ENCODE measurements at places on chromosomes 2 and 18. TPM values are rescaled to one million over a fixed set of nuclear protein-coding genes. Genes with fewer than 3 reads are reported as not detected.

- H3K27me3 ChIP-seq, result peaks cover 41% of the 10 kb centered on the region
- DNase-seq, result no peak
- H3K36me3 ChIP-seq, result no peaks in the 10 kb centered on the region
- H3K27ac ChIP-seq, result no peak overlapping the region
These were observed 23.5 kb upstream of the BIN1 start for GRCh38 chr2:127130421-127130820.

DNA sequence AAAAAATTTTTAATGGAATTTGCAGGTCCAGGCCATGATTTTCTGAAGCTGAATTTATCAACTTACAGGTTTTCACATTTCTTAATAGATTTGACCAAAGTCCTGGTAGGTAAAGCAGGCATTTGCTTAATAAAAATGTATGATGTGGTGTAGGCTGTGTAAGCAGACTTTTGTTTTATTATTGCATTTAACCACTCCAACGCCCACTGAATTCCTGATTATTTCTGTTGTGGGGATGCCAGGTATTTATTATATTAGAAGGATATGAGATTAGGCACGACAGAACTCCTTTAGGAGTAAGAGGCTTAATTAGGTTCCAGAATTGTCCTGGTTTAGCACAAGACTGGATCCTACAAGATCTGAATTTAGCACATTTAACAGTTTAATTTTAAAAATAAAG is 111.1 kb downstream of the ADCYAP1 start:
- no peaks in the 10 kb centered on the region for H3K36me3 ChIP-seq
- no peaks in the 10 kb centered on the region for H3K27me3 ChIP-seq
- H3K4me1 ChIP-seq, result peaks cover 24% of the 10 kb centered on the region
- no peak for DNase-seq

- no peaks in the 10 kb centered on the region for H3K4me1 ChIP-seq
- no peak overlapping the region for H3K27ac ChIP-seq
- no peaks in the 10 kb centered on the region for H3K27me3 ChIP-seq
These were observed 462.6 kb downstream of the PTPRM start for GRCh38 chr18:8029731-8030130.

CMPK2 gene
- total RNA-seq, result 2.4 TPM

TRIB2 gene
- 30.9 TPM for total RNA-seq

FAM237A gene
- not detected for total RNA-seq

DPP4 gene
- 0.46 TPM for total RNA-seq

INHA gene
- total RNA-seq, result 0.95 TPM

TEKT4 gene
- not detected for total RNA-seq

PTPRN gene
- 0.44 TPM for total RNA-seq
